ENCODE measurements at places on chromosomes 6 and 20.

DNA sequence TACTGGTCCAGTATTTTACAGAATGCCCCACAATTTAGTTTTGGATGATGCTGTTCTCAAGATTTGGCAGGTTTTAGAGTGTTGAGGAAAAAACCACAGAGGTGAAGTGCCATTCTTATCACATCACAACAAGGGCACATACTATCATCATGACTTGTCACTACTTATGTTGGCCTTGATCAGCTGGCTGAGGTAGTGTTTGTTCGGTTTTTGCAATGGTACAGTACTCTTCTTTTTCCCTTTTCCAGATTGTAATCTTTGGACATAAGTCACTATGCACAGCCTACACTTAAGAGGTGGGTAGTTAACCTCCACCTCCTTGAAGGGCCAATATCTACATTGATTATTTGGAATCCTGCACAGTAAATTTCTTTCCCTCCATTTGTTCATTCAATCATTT, 8.8 kb downstream of the TENT5A start:
- no peak for DNase-seq

DNA sequence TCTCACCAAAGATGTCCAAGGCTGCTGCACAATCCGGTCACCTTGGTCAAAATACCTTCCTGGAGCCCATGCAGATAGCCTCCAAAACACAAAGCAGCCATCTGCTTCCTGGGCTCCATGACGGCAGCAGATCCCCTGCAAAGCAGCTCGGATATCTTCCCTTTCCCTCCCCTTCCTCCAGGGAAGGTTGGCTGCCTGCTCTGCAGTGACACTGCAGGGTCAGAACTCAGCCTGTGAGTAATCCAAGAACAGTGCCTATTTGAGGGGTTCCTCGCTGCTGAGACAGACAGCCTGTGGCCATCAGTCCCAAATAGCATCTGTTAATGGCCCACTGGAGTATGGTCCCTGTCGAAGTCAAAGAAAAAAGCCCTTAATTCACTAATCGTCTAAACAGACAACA, 270.8 kb downstream of the PREX1 start:
- no peak for DNase-seq

DNA sequence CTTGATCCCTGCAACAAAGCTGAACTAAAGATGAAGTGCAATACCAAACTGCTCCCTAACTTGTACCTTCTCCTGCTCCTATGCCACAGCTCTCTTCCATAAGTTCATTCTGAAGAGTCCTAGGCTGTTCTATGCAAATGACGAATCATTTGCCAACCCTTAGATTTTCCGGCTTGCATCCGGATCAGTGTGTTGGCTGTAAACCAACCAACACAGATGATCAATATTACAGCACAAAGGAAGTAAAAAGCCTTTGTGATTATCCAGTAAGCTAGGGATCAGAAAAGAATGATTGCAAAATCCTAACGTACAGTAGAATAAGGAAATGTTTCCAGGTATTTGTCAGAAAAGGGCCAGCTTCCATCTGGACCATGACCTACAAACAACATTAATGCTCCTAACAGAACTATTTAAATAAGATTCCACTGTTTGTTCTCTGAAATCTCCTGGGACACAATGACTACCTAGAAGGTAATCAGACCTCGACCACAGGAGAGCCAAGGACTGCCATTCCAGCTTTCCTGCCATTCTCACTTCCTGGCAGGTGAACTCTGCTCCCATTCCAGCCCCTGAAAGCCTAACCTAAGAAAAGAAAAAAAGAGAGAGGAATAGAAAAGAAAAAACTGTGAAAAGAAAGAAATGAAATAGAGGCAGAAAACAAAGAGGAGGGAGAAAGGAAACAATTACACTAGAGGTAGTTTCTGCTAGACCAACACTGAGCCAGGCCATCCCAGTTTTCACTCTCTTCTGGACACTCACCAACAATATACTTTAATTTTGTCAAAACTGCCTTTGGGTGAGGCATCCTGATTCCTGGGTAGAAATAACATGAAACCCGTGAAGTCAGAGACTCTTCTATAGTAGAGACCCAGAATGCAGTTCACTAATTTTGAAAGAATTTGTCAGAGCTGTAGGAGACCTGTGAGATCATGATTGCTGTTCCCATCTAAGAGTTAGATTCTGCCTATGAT, 19.7 kb downstream of the GMDS start:
- DNase-seq = no peak

GRCh38 chr6:122381494-122382265, 17.8 kb upstream of the HSF2 start:
- peak; percentile 26 for DNase-seq
